Progenitor cell of endocrine pancreas (in vitro differentiated cells): ENCODE measurements at places on chromosomes 4 and X. TPM values are rescaled to one million over a fixed set of nuclear protein-coding genes. Genes with fewer than 3 reads are reported as not detected.

DNA sequence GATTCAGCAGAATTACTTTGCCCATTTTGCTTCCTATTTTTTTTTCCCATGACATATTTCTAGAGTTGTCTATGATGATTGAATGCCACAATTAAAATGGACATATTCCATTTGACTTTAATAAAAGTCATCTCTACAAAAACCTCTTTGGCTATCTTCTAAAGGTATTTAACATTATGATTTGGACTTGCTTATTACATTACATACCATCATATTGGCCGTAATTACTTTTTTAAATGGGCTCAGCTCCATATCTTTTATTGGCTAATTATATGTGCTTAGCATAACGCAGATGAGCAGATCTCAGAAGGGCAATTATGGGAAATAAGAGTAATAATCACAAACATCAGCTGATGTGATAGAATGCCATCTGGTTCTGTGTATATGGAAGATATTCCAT, 4.5 kb upstream of the LNX1 start:
- no peak for DNase-seq

DNA sequence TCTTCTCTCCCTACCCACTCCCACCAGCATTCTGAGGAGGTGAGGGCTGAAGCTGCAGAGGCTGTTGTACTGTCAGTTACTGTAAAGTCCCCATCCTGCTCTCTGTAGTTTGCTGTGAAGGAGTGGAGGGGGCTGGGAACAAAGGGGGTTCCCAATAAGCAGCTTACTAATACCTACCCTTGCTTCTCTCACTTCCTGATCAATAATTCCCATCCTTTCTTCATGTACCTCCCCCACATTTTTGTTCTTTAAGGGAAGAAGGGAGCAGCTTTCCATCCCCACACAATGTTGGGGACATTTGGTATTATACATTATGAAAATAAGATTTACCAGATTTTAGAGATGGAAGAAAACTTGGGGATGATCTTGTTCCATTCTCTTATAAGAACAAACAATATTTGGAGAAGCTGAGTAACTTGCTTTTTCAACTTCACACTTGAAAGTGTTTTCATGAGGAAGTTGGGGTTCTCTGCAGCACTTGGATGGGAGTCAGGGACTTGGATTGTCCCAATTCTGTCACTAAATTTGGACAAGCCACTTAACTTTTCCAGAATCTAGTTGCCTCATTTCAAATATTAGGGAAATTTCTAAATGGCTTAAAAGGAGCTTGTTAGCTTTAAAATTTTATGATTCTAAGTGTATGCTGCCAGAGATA, 5.4 kb downstream of the TBC1D1 start:
- DNase-seq: no peak

DNA sequence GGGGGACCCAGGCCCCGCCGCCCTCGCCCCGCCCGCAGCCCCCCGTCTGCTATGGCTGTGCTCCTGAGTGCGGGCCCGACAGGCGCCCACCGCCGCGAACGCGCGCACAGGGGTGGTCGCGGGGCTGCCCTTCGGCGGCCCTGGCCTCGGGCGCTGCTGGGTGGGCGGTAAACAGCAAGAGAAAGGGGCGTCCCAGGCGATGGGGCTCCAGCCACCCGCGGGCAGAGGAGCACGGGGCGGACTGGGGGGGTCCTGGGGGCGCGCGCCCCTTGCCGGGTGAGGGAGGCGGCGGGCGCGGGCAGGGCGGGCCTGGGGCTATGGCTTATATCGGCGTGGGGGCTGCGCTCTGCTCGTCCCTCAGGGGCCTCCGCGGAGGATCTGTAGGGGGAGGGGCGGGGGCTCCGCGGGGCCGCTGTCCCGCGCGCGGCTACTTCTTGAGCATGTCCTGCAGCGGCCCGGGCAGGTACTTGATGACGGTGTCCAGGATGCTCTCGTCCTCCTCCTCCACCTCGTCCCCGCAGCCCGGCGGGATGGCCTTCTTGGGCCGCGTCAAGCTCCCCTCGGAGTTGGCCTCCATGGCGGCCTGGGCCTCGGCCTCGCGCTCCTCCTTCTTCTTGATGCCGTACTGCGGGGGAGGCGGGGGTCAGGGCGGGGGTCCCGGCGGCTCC, 39.7 kb downstream of the CPLX1 start:
- no peak for DNase-seq

ADGRL3 gene
- 5.6 and 7.0 TPM in 2 replicates for total RNA-seq

DNA sequence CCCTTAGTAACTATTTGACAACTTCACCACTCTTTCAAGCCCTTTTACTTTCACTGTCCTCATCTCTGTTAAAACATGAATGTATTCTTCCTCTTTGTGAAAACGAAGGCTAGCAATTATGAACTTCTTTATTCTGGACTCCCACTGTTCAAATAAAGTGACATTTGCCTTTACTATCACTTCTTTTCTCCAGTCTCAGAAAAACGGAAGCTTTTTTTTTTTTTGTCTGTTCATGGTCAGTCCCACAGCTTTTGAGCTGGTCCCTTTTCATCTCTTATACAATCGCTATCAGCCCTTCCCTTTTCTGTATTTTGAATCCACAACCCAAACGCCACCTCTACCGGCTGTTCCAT, 327.7 kb downstream of the DKK2 start:
- DNase-seq: no peak

- no peak for DNase-seq
Measured at GRCh38 chr4:1763070-1763549, 30.0 kb upstream of the FGFR3 start.

TMEM31 gene
- total RNA-seq: 0.55 and 0.89 TPM in 2 replicates

USP17L22 gene
- total RNA-seq: not detected in 2 replicates

DNA sequence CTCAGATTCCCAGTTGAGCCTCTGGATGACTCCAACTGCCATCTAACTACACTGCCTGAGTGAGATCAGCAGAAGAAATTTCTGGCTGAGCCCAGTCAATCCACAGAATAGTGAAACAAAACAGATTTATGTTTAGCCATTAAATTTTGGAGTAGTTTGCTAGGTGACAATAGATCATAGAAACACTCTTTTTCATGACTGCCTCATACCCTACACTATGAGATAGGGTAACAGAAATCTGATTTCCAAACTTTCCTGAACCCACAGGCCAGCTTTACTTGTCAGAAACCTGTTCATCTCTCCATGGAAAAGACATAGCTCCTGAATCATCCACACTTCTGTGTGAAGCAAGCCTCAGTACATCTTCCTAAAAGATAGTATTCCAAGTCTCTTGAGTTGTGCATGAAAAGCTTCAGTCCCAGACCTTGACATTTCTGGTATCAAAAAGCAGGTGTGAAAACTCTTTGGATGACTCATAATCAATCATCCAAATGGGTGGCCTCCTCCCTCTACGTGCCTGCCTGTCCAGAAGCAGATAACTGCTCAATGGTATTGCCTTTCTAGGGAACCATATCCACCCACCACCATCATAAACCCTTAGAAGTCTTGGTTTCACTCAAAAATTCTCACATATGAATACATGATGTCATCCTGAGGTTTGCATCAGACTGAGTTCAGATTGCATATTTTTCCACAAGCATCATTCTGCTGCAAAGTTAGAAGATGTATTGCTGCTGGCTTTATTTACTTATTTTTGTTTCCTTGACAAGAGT, 47.5 kb upstream of the RAP2C start:
- DNase-seq: no peak

HSFX2 gene
- total RNA-seq: 0.36 TPM in 1 of 2 replicates, not detected in the other

GLRA3 gene
- 0.07 and 0.10 TPM in 2 replicates for total RNA-seq

GRCh38 chrX:42456176-42456700, 321.7 kb downstream of the PPP1R2C start:
- DNase-seq: no peak

DNA sequence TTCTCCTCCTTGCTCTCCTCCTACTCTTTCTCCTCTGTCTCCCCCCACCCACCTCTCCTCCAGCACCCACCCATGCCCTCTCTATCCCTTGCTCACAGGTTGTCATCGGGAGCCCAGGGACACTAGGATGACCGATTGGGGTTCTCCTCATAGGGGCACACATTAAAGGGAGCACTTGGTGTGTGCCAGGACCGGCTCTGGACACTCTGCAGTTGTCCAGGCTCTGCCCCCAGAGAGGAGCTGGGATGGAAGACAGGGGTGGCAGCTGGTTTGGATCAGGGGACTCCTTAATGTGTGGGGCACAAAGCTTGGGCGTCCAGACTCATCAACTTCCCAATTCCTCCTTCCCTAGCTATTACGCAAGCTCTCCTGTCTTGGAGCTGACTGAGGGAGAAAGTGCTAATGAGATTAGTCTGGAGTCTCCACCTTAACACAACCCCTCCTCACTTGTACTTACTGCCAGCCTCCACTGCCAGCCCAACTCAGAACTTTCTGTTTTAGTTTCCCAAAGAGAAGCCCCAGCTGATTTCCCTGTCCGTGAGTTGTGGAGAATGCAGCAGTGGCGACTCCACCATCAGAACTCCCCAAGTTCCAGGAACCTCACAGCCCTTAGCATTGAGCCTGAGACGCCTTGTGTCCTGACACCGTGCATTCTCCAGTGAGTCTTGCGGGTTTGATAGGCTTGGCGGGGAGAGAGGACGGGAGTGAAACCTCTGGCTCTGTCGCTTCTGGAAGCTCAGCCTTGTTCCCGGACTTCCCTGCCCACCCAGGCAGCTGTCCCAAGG, 52.2 kb downstream of the CXorf49B start:
- DNase-seq: no peak
